ENCODE measurements at places on chromosomes 2 and 18. TPM values are rescaled to one million over a fixed set of nuclear protein-coding genes. Genes with fewer than 3 reads are reported as not detected.

- no peak overlapping the region for H3K27ac ChIP-seq
- no peak overlapping the region for H3K4me3 ChIP-seq
- no peaks in the 10 kb centered on the region for H3K4me1 ChIP-seq
- DNase-seq: no peak
Observed at GRCh38 chr18:32072321-32072720, 19.4 kb upstream of the RNF138 start.

- peak; percentile 88 for DNase-seq
- H3K4me1 ChIP-seq: peaks cover 7% of the 10 kb centered on the region
- peak overlapping the region; percentile 3 for H3K27ac ChIP-seq
- no peaks in the 10 kb centered on the region for H3K36me3 ChIP-seq
- H3K27me3 ChIP-seq: no peaks in the 10 kb centered on the region
Observed at GRCh38 chr18:23994361-23994902, 20.1 kb upstream of the TTC39C start.

- no peak overlapping the region for H3K27ac ChIP-seq
- H3K36me3 ChIP-seq: peaks cover 42% of the 10 kb centered on the region
- H3K4me1 ChIP-seq: peaks cover 15% of the 10 kb centered on the region
- no peak for DNase-seq
Observed at GRCh38 chr18:55232506-55232905, 273.2 kb upstream of the CCDC68 start.

- no peak overlapping the region for H3K27ac ChIP-seq
- H3K27me3 ChIP-seq: no peaks in the 10 kb centered on the region
- H3K4me3 ChIP-seq: no peak overlapping the region
- H3K4me1 ChIP-seq: no peaks in the 10 kb centered on the region
Observed at GRCh38 chr2:58870704-58871103, 629.6 kb upstream of the FANCL start.

DNA sequence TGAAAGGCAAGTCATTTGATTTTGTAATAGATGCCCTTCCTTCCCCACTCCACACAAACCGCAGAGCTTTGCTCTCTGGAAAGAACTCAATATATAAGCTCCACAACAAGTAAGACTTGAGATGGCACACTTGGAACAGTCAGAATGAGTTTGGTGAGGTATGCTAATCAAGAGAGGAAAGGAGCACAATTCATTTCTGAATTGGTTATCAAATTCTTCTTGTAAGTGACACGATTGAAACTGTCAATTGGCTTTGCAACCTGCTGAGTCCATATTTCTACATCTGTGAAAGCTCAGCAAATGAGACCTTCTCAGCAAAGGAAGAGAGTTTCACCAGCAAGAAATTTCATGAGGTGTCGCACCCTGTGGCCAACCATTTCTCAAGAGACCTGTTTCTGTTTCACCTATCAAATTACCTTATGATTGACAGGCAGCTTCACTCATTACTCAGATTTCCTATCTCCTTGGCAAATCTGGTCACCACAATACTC is 19.1 kb downstream of the CTLA4 start:
- H3K4me3 ChIP-seq: no peak overlapping the region
- no peaks in the 10 kb centered on the region for H3K36me3 ChIP-seq
- DNase-seq: no peak
- H3K27me3 ChIP-seq: peaks cover 5% of the 10 kb centered on the region
- H3K27ac ChIP-seq: no peak overlapping the region
- H3K4me1 ChIP-seq: no peaks in the 10 kb centered on the region

GRCh38 chr2:121562269-121563176 is 31.8 kb downstream of the RNU4ATAC start:
- H3K27ac ChIP-seq: no peak overlapping the region
- no peaks in the 10 kb centered on the region for H3K27me3 ChIP-seq
- H3K4me1 ChIP-seq: peaks cover 10% of the 10 kb centered on the region
- no peaks in the 10 kb centered on the region for H3K36me3 ChIP-seq

DNA sequence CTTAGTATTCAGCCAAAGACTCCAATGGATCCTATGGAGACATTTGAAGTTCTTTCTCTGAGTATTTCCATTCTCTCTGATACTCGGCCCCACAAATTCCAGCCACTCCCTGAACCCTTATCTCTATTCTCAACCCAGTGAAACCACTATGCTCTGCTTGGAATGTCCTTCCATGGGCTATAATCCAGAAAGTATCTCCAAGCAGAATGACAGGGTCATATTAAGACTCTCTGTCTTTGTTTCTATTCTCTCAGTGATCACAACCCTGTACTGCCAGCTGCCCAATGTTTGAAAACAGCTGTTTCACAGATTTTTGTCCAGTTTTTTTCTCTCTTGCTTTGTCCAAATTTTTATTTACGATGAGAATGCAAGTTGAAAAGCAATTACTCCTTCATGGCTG is 21.9 kb downstream of the CHMP3 start:
- H3K27ac ChIP-seq: no peak overlapping the region
- DNase-seq: no peak
- no peaks in the 10 kb centered on the region for H3K36me3 ChIP-seq
- no peak overlapping the region for H3K4me3 ChIP-seq
- H3K27me3 ChIP-seq: no peaks in the 10 kb centered on the region

- no peak for DNase-seq
- H3K27ac ChIP-seq: peak overlapping the region; percentile 84
- H3K27me3 ChIP-seq: no peaks in the 10 kb centered on the region
- no peaks in the 10 kb centered on the region for H3K36me3 ChIP-seq
- peaks cover 57% of the 10 kb centered on the region for H3K4me1 ChIP-seq
Observed at GRCh38 chr18:77067291-77068061, 65.1 kb downstream of the MBP start.

GRCh38 chr2:19141234-19142004 is 217.0 kb downstream of the OSR1 start:
- H3K36me3 ChIP-seq: no peaks in the 10 kb centered on the region
- no peak overlapping the region for H3K4me3 ChIP-seq
- H3K27me3 ChIP-seq: no peaks in the 10 kb centered on the region
- no peak for DNase-seq
- H3K4me1 ChIP-seq: peaks cover 30% of the 10 kb centered on the region
- H3K27ac ChIP-seq: peak overlapping the region; percentile 72

DNA sequence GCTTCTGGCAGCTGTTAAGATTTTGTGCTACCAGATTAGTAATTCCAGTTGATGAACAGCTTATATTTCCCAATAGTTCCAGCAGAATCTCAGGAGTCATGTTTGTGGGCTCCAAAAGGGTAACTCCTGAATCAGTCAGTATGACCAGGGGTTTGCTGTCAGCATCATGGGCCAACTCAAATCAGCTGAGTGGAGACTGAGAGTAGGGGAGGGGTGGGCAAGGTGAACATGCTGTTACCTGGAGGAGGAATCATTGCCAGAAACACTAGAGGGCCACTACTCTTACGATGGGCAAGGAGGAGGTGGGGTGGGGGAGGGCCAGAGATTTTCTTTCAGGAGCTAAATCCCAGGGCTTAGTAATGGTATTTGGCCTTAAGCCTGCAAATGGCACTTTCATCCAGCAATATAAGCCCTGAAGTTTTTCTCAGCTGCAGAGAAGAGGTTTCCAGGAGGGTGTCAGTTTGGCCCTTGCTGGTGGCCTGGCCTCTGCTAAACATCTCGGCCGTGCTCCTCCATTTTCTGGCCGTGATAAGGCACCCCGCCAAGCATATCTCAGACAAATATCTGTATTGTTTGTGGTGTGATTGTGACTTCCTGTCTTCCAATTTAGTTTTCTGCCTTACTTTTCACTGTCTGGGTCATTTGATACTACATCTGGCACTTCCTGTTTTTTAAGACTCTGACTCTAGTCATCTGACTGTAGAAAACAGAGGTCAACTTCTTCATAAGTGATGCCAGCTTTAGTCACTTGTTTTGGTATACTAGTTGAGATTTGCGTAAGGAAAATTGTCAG is 120.5 kb upstream of the CXCR4 start:
- no peak overlapping the region for H3K27ac ChIP-seq
- DNase-seq: no peak
- H3K4me3 ChIP-seq: no peak overlapping the region
- no peaks in the 10 kb centered on the region for H3K36me3 ChIP-seq

DNA sequence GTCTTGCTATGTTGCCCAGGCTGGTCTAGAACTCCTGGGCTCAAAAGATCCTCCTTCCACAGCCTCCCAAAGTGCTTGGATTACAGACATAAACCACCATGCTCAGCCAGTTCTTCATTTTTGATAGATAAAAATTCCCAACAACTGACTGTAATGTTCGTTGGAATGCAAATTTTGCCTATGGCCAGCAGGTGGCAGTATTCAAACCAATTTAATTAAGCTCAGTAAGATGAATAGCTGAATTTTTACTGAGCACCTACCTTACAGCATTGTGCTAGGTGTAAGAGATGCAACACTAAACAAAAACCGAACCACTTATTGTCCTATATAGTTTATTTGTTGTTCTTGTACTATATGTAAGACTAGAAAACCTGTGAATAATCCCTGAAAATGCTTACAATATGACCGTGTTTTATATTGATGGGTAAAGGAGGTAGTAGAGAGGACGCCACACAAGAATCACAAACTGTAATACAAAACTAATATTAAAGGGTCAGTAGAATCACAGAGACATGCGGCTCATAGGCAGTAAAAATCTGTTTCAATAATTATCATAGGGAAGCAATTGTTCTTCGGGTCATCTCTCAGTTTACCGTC is 8.2 kb upstream of the TMEM182 start:
- H3K4me3 ChIP-seq: no peak overlapping the region
- H3K36me3 ChIP-seq: no peaks in the 10 kb centered on the region
- H3K27ac ChIP-seq: no peak overlapping the region
- DNase-seq: no peak

DNA sequence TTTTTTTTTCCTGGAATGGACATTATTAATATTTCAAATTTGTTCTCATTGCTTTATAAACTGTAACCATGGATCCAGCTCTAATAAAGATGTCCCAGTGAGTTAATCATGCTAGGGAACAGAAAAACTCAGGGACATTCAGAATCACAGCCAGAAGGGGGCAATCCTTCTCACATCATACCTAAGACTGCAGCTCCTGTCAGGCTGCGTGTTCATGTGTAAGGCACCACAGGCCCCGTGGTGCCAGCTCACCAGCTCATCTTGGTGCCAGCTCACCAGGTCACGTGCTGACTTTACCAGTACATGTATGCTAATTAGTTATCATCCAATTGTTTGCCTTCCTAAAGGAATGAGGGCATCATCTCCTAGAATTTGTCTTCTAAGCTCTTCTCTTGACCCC is 84.7 kb upstream of the NEDD4L start:
- H3K36me3 ChIP-seq: no peaks in the 10 kb centered on the region
- H3K27ac ChIP-seq: no peak overlapping the region
- peaks cover 3% of the 10 kb centered on the region for H3K4me1 ChIP-seq
- peaks cover 25% of the 10 kb centered on the region for H3K27me3 ChIP-seq
- DNase-seq: peak; percentile 54
- H3K4me3 ChIP-seq: no peak overlapping the region

GRCh38 chr2:40477361-40477760 is 25.5 kb upstream of the SLC8A1 start:
- no peak overlapping the region for H3K27ac ChIP-seq
- H3K27me3 ChIP-seq: no peaks in the 10 kb centered on the region
- no peaks in the 10 kb centered on the region for H3K4me1 ChIP-seq
- H3K4me3 ChIP-seq: no peak overlapping the region
- H3K36me3 ChIP-seq: no peaks in the 10 kb centered on the region
- DNase-seq: no peak

- no peaks in the 10 kb centered on the region for H3K4me1 ChIP-seq
- H3K4me3 ChIP-seq: no peak overlapping the region
- DNase-seq: no peak
- no peak overlapping the region for H3K27ac ChIP-seq
- no peaks in the 10 kb centered on the region for H3K27me3 ChIP-seq
Observed at GRCh38 chr2:131519466-131519865, 8.2 kb upstream of the CCDC74A start.

- H3K36me3 ChIP-seq: peaks cover 21% of the 10 kb centered on the region
- no peak overlapping the region for H3K4me3 ChIP-seq
- no peak overlapping the region for H3K27ac ChIP-seq
- no peaks in the 10 kb centered on the region for H3K27me3 ChIP-seq
- H3K4me1 ChIP-seq: peaks cover 41% of the 10 kb centered on the region
Observed at GRCh38 chr2:39733070-39733674, 45.9 kb downstream of the THUMPD2 start.

DNA sequence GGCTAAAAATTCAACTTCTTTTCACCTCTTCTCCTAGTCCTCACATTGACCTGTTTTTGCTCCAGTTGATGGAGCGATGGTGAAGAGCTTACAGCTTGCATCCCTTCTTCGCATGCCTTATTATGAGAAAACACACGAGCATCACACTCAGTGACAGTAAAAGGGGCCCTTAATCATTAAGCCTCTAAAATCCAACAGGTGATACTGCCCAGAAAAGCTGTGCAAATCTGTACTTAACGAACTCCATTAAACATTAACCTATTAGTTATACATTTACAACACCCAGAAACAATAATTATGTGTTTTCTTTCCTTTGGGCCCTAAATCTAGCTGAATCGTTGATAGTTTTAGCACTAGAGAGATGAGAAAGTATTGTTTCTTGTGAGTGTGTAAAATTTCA is 54.8 kb downstream of the LAMA1 start:
- H3K4me3 ChIP-seq: no peak overlapping the region
- H3K36me3 ChIP-seq: no peaks in the 10 kb centered on the region
- no peaks in the 10 kb centered on the region for H3K4me1 ChIP-seq
- no peak overlapping the region for H3K27ac ChIP-seq

- no peaks in the 10 kb centered on the region for H3K4me1 ChIP-seq
- H3K4me3 ChIP-seq: no peak overlapping the region
- no peaks in the 10 kb centered on the region for H3K27me3 ChIP-seq
- DNase-seq: no peak
Observed at GRCh38 chr2:129192117-129192516, 787.3 kb upstream of the RAB6C start.

GRCh38 chr2:96924775-96925747 is 55.2 kb upstream of the SEMA4C start:
- H3K27me3 ChIP-seq: peaks cover 18% of the 10 kb centered on the region
- H3K4me1 ChIP-seq: peaks cover 19% of the 10 kb centered on the region
- H3K36me3 ChIP-seq: no peaks in the 10 kb centered on the region
- DNase-seq: peak; percentile 30

GPR55 gene
- total RNA-seq: not detected

GAREM1 gene
- total RNA-seq: 5.0 TPM

MBOAT2 gene
- 56.6 TPM for total RNA-seq

DLGAP1 gene
- not detected for total RNA-seq

BOLL gene
- not detected for total RNA-seq

MGAT4A gene
- total RNA-seq: 0.36 TPM

ZNF521 gene
- total RNA-seq: 27.5 TPM

ARHGEF33 gene
- total RNA-seq: 0.29 TPM

SELENOI gene
- total RNA-seq: 11.6 TPM
